Activated T-helper 17 cell treated with anti-CD3 and anti-CD28 coated beads, Interleukin-2, amount 50 U/mL, for 72 hours (primary cell): ENCODE measurements at places on chromosomes 16 and 17. TPM values are rescaled to one million over a fixed set of nuclear protein-coding genes. Genes with fewer than 3 reads are reported as not detected.

- ATAC-seq = no peak
Observed at GRCh38 chr17:67557052-67557845, 160.5 kb upstream of the NOL11 start.

DNA sequence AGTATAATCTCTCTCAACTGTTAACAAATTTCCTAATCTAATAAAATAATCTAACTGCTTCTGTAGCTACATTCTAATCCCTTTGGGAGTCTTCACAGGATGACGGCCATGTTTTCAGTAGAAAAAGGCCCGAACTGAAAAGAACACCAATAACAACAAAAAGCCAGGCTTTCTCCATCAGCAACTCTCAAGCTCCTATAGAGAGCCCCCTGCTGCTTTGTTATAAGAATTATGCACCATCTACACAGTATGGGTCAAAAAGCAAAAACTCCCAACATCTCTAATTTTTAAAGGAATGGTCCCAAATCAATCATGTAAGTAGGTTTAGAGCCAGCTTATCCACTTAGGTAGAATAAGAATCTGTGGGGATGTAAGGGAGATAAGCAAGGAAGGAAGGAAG lies 163.6 kb upstream of the C17orf78 start:
- ATAC-seq = no peak

- no peak for ATAC-seq
Observed at GRCh38 chr17:76076146-76076764, 1.7 kb downstream of the GALR2 start.

GRCh38 chr16:66588981-66589713 lies 9.9 kb downstream of the CMTM2 start:
- peak; percentile 98 for ATAC-seq

Gene CDH3
- total RNA-seq = 0.86 TPM

DNA sequence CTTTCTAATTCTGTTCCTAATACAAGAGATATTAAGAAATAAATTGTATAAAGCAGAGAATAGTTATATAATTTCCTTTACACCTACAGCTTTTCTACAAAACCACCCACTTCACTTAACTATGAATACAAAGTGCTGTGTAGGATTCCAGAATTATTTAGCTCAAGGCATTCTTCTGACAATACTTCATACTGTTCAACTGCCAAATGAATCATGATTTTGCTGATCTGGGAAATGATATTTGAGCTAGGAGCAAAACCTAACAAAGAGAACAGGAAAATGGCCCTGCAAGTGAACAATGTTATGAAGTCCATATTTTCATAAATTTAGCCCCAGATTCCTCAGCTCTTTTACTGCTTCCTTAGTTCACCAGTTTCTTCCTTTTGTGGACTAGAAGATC lies 12.9 kb downstream of the BBS2 start:
- no peak for ATAC-seq

DNA sequence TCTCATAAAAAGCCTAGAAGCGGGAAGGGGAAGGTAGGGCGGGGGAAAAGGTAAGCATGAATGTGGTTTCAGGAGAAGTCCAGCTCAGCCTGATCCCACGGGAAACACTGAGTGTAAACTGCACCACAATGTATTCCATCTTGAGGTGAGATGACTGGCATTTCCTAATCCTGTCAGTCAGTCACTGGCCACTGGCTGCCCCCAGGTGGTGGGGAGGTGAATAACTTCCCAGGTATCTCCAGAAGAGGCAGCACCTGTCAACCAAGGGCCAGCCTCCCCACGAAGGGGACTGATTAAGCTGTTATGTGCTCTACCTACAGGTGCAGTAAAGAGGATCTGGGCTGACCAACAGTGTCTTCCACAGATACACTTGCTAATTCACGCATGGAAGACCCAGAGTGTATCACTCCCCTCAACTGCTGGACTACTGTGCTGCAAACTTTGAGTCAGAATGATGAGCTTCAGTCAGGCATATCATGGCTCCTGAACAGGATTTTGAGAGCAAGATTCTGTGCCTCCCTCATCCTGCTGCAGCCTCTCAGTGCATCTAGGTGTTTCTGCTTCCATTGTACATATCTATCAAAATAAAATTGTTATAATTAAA lies 108.5 kb upstream of the CCL2 start:
- peak; percentile 50 for ATAC-seq

Gene SPATA20
- 12.7 TPM for total RNA-seq

DNA sequence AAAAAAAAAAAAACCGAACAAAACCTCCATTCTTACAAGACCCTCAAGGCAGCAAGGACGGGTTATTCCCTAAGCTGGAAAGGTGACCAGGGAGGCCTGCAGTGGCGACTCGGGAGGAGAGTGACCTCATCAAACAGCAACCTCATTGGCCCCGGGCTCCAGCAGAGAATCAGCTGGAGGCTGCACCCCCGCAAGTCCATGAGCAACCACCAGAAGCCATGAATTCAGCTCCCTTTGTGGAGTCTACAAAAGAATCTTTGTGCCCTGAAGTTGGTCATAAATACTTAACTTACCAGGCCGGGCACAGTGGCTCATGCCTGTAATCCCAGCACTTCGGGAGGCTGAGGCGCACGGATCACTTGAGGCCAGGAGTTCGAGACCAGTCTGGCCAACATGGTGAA lies 80.9 kb upstream of the CREBBP start:
- no peak for ATAC-seq

Gene IGF2BP1
- total RNA-seq = not detected

DNA sequence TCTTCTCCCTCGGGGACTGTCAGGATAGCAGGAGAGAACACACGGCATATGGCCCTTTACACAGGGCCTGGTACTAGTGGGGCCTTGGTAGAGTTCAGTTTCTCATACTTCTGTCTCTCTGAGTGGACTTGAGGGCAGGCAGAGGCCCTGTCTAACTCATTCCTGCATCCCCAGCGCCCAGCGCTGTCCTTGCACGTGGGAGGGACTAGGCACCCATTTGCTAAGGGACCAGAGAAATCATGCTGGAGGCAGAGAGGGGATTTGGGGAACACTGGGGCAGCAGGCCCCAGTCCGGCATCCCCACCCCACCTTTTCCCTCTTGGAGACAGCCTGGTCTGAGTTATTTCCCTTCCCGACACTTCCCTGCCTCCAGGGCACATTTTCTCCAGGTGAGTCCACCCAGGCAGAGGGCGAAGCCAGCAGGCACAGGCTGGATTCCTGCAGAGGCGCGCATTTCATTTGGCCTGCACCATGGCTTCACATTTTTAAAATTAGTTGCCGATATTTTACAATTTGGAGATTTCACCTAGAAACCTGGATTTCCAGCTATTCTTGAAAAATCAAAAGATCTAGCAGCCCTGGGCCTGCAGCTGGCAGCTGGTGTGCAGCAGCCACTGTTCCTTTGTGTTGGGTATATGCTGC lies 9.7 kb upstream of the NKD1 start:
- ATAC-seq = no peak

- no peak for ATAC-seq
Observed at GRCh38 chr17:55816532-55817396, 65.9 kb downstream of the PCTP start.

DNA sequence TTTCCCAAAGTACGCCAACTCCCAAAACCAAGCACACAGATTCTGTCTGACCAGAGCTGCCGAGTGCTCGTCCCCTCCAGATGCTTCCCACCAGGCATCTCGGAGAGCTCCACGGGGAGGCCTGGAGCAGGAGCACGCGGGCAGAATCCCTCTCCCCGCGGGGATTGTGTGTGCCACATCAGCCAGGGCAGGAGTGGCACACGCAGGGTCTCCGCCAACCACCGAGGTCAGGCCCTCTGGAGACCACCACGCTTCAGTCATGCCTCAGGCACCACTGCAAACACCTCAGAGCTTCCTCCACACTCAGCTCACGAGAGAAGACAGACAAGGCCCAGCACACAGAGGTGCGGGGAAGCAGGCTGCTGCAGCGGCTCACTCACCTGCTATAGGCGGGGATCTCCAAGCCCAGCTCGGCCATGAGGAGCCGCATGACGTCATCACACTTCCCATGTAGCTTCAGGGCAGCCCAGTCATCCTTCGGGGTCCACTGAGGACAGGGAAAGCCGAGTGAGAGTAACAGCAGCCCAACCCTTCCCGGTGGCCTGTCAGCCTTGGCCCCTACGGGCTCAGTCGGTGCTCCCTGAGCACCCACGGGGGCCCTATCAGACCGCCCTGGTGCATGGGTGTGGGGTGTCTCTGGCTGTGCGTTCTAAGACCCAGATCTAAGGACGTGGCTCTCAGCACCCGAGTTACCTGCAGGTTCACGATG lies 2.3 kb upstream of the PCYT2 start:
- no peak for ATAC-seq

- ATAC-seq = peak; percentile 27
Observed at GRCh38 chr16:74578433-74578832, 28.5 kb downstream of the GLG1 start.

GRCh38 chr17:28567604-28568003 lies 3.7 kb downstream of the PIGS start:
- no peak for ATAC-seq

Gene ZSCAN10
- 0.34 TPM for total RNA-seq

Gene PHF23
- 43.5 TPM for total RNA-seq

DNA sequence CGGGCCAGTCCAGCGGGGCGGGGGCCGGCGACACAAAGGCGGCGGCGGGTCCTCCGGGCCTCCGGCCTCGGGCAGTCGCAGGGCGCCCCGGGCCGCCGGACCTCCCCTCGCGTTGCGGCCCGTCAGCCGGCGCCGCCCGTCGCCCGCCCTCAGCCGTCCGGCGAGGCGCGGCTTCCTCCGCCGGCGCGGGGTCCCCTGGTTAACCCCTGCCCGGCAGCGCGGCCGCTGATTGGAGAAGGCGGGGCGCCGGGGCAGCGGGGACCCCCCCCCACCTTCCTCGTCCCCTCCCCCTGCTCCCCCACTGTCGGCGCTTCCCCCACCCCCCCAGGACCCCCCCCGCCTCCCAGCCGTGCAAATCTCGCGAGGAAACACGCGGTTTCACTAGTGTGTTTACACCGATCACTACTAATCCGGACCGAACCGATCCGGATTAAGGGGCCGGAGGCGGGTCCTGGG lies at the start of gene TLK2:
TSS of gene TLK2 (plus strand) at position 402 of the 456 bp plus-strand sequence. CDS start 2,301 bp downstream, outside the sequence.
- peak; percentile 81 for ATAC-seq

- no peak for ATAC-seq
Observed at GRCh38 chr16:80851831-80852230, 47.4 kb upstream of the CDYL2 start.

Gene ZG16B
- 4.0 TPM for total RNA-seq

Gene SLC38A8
- total RNA-seq = not detected

- ATAC-seq = peak; percentile 11
Observed at GRCh38 chr17:30376621-30377452, 1.9 kb upstream of the CPD start.

- ATAC-seq = no peak
Observed at GRCh38 chr17:12744298-12744697, 45.0 kb upstream of the ARHGAP44 start.

Gene RSPRY1
- 34.1 TPM for total RNA-seq

GRCh38 chr17:48451489-48451888 lies 21.5 kb upstream of the SKAP1 start:
- ATAC-seq = peak; percentile 42

DNA sequence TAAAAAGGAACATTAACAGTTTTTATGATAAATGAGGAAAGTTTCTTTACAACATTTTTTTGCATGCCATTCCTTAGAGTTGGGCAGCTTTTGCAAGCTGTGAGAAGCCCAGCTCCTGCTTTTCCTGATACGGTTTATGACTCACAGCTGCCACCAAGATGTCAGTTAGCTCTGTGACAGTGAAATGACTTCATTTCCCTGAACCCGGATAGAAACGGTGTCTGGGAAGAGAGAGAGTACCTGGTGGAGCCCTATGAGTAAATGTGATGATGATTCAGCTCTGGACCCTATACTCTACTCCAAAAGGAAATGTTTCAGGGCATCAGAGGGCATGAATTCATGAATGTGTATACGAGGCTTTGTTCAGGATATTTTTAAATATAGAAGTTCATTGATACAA lies 366.3 kb upstream of the HSBP1 start:
- ATAC-seq = no peak

DNA sequence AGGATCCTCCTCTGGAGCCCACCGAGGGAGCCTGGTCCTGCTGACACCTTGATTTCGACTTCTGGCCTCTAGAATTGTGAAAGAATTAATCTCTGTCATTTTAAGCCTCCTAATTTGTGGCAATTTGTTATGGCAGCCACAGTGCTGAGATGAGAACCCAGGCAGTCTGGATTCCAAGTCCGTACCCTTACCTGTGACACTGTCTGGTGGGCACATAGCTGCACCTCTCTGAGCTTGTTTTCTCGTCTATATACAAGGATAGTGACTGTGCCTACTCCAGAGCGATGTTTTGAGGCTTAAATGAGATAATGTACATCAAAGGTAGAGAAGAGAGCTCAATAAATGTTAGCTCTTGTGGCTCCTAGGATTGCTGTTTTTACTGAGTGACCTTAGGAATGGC lies 128.4 kb upstream of the MPHOSPH6 start:
- ATAC-seq = peak; percentile 18

DNA sequence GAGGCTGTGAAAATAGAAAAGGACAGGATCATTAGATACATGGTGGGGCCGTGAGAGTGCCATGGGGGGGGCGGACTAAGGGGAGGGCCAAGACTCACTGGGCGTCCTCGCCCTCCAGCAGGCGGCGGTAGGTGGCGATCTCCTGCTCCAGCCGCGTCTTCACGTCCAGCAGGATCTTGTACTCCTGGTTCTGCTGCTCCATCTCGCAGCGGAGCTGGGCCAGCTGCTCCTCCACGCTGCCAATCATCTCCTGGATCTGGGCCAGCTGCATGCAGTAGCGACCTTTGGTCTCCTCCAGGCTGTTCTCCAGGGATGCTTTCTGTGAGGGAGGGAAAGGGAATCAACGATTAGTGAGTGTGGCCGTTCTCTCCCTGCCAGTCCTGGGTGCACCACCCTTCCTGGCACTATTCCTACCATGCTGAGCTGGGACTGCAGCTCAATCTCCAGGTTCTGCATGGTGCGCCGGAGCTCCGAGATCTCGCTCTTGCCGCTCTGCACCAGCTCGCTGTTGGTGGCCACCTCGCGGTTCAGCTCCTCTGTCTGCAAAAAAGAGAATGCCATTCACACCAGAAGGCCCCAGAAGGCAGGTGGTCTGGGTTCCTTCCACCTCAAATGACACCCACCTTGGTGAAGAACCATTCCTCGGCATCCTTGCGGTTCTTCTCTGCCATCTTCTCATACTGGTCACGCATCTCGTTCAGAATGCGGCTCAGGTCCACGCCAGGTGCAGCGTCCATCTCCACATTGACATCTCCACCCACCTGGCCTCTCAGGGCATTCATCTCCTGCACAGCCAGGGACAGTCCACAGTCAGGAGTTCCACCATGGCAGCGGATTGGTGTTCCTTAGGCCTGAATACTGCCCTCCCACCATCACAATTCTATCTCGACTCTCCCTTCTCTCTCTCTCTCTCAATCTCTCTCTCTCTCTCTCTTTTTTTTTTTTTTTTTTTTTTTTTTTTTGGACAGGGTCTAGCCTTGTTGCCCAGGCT lies 3.3 kb downstream of the KRT14 start:
- ATAC-seq = no peak

GRCh38 chr17:57517632-57518456 lies 227.3 kb downstream of the CCDC182 start:
- ATAC-seq = no peak
